ENCODE measurements at places on chromosomes 3 and 15. TPM values are rescaled to one million over a fixed set of nuclear protein-coding genes. Genes with fewer than 3 reads are reported as not detected.

The CELSR3 gene
- total RNA-seq, result 4.5 TPM

The MOBP gene
- not detected for total RNA-seq

The GOLGA8R gene
- total RNA-seq, result 2.0 TPM

The B3GALNT1 gene
- 3.1 TPM for total RNA-seq

The ZNF80 gene
- 0.06 TPM for total RNA-seq

The IMPG2 gene
- total RNA-seq, result 0.23 TPM

The CPB1 gene
- total RNA-seq, result not detected

The PLSCR2 gene
- total RNA-seq, result not detected

The FAM3D gene
- total RNA-seq, result not detected

The ZBED2 gene
- total RNA-seq, result not detected

The CCDC51 gene
- 28.8 TPM for total RNA-seq

DNA sequence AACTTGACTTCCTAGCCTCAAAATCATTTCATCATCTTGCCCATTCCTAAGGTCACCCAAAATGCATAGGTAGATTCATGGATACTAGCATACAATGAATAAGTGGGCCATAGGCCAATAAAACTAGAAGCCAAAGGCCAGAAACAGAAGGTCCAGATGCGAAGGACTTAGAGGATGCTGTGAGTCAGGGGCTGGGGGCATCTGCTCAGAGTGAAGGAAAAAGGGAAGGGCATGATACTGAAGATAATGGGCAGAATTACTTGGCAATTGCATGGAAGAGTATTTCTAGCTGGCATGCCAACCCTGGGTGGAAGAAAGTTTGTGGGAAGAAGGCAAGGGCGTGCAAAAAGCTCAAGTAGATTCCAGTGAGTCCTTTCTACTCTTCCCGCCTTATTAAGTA lies 27.5 kb downstream of the ILDR1 start:
- DNase-seq, result no peak

DNA sequence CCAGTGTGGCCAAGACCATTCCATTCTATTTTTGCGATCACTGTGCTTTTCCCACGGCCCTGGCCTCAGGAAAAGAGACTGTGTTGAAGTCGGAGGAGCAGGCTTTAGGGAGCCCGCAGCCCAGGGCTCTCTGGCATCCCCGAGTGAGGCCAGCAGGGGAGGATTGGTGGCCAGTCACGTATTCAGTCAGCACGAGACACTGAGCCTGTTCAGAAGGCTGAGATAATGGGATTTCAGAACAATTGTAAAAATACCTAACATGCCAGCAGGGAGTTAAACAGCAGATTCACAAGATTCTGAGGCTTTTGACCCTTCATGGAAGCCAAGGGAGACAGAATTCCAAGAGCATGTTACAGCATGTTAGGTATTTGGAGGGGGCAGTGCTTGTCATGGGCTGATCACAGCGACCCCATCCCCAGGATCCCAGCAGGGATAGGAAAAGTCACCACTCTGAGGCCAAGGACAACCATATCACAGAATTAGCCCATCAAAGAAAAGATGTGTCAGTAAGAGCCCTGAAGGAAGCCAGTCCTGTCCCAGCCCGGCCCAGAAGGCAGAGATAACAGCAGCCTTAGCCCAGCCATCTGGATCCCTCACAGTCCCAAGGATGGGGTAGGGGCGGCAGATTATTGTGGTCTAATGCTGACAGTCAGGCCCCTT lies 40.6 kb downstream of the AMOTL2 start:
- peak; percentile 71 for DNase-seq

- no peak for DNase-seq
Observed at GRCh38 chr3:140731440-140732119, 53.7 kb downstream of the TRIM42 start.

DNA sequence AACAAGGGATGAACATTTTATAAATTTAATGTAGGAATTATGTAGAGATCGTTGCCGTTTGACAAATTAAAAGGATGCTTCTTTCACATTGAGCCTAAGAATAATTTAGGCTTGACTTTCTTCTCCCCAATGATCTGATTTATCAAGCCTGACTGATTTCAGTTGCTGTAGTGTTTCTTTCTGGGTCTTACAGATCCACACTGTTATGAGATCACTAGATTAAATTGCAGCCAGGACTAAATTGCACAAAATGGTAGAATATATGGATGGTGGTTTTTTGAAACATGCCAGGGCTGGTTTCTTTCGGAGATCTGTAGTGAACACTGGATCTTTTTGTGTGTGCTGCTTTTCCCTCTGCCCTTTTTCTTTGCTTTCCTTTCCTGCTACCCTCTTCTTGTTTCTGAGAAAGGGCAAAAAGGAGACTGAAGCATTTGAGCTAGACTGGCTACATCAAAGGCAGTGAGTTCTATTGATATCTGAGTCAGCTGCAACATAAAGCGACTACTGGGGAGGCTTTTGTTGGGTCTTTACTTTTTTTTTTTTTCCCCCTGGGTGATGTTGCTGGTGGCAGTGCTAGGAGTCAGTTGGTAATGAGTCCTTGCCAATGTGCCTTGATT lies 83.0 kb downstream of the AKAP13 start:
- no peak for DNase-seq

GRCh38 chr3:118628704-118629341 lies 405.8 kb downstream of the IGSF11 start:
- peak; percentile 1 for DNase-seq

DNA sequence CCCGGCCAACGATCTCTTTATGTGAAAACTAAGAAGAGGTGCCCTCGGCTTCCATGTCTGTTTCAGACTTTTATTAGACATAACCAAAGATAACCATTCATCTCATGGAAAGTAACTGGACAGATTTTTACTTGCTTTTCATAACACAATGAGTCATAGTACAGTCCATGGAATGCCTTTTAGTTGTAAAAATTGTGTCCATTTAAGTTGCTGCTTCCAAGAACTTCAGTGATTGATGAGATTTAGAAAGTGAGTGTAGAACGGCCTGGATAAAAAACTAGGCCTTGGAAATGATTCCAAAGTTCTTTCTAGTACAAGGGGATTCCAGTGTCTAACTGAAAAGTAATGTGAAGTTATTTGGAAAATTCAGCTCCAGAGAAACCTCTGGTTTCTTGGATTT lies 10.8 kb downstream of the EIF2AK4 start:
- peak; percentile 37 for DNase-seq

GRCh38 chr3:34056951-34057390 lies 258.5 kb downstream of the PDCD6IP start:
- no peak for DNase-seq

- no peak for DNase-seq
Observed at GRCh38 chr3:185865247-185865646, 40.4 kb upstream of the IGF2BP2 start.

- peak; percentile 72 for DNase-seq
Observed at GRCh38 chr3:128804017-128804810, 75.2 kb upstream of the ACAD9 start.

DNA sequence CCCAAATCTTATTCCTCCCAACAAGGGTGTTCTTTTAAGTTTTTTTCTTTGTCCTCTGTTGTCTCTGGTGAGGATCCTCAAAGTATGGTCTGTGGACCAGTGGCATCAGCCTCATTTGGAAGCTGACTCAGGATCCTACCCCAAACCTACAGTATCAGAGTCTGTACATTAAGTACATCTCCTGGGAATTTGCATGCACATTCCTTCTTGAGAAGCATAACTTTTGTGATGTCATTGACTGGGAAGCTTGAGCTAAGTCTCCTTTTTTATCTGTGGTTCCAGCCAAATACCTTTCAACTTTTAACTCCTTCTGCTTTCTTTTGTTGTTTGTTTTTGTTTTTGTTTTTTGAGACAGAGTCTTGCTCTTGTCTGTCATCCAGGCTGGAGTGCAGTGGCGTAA lies 40.5 kb downstream of the ARMC8 start:
- no peak for DNase-seq

DNA sequence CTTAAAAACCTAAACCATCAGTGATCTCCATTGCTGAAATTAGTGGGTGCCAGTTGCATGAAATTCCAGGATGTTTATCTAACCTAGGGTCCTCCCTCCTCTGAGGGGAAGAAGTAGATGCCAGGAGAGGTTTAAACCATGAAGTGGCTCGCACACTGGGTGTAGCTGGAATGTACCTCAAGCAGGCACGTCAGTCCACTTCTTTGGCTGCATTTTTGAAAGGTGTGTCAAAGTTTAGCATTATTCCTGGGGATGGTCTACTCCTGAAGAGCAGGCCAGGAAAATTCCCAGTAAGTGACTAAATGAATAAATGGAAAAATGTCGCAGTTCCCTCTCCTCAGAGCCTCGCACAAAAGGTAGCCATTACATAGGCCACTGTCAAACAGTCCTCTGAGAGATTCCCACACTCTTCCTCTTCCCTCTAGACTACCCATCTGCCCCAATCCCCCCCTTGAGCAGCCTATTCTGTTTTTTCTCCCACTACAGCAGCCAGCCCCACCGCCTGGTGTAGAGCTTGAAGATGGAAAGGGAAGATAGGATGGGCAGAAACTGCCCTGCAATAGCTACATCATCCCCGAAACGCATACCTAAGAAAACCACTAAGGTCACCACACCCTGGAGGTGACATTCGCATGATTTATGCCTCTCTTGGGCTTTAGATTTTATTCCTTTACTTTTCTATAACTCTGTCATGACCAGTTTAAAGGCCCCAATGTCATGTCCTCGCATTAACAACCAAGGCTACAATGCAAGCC lies 655 bp upstream of the TMOD3 start:
- no peak for DNase-seq

DNA sequence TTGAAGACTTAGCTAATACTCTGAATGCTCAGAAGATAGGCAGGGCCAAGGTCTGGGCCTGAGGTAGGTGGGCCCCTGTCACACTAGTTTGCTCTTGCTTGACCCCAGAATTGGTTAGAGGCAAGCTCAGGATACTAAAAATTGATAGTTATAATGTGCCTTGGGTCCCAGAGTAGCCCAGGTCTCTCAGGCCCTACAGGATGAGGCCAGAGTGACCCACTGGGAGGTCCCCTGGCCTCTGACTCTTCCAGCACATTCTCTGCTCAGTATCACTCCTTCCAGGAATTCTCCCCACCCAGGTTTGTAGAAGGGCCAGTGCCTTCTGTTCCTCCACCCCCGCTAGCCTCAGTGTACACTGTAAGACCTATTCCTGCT lies 667 bp upstream of the KLHDC8B start:
- DNase-seq, result no peak

DNA sequence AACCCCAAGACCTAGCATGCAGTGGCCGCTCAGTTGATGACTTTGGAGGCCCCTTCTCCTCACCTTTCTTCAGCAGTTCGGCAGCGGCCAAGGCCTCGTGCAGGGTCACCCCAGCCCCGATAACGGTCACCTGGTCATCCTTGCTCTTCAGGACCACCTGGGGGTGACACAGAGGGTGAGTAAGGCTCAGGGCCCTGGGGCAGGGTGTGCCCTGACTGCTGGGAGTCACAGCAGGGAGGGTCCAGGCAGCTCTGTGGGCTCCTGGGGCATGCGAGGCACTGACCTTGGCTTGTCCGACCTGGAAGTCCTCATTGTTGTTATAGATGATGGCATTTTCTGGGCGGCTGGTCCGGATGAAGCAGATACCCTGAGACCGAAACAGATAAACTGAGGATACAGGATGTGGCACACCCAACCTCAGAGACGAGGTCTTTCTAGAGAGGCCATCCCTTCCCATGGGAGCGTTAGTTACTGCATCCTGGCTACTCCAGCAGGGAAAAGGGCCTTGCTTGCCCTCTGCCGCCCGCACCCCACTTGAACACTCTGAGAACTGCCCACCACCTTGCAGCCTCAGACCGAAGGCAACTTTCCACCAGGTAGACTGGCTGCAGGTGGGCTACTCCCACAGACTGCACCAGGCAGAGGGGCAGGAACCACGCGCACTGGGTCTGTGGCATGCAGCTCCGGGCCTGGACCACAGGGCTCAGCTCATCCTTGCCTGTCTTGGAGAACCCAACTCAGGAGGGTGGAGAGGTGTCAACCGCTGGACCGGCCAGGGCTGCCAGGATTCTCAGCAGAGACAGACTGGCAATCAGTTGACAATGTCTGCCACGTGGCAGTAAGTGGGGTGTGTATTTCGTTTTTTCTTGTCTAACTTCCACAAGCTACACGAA lies 27.6 kb downstream of the TKT start:
- no peak for DNase-seq

DNA sequence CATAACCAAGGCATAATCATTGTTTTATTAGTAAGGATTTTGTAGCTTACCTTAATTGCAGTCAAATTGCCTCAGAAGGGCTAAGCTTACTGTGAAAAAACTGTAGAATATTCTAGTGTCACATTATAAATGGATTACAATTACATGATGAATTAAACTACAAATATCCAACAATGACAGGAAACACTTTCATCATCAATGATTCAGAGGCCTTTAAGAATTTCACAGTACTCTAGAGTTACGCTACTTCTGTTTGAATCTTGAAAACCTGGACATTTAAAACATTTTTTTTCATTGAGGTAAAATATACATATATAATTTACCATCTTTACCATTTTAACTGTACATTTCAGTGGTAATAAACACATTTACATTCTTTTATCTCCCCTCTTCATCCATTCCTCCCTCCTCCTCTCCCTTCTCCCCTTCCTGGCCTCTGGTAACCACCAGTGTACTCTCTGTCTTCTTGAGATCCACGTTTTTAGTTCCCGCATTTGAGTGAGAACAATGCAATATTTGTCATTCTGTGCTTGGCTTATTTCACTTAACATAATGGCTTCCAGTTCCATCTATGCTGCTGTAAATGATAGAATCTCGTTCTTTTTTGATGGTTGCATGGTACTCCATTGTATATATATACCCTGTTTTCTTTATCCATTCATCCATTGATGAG lies 54.7 kb downstream of the GJD2 start:
- DNase-seq, result no peak

DNA sequence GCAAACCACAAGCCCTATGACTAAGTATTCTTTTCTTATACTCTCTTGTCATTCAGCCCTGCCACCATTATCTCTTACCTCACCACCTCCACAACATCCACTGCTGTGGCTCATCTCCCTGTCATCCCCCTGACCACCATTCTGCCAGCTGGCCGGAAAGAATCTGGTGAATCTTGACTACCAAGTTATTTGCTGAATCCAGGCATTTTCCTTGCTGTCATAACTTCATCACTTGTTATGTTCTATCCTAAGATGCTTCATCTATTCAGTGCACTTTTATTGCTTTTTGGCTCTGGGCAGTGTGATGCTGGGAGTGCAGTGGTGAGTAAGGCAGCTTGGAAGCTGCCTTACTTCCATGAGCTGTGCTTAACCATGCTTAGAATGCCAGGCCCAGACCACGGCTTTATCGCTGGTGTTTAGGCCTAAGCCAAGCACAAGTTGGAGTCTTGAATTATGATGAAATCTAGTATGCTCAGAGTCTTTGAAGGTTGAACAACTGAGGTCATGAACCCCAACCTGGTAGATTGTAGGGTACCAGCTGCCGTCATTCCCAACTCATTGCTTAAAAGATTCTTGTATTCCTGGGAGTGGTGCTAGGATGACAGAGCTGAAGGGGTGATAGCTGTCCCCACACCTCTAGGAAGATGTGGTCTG lies 27.0 kb upstream of the APH1B start:
- DNase-seq, result peak; percentile 99

- no peak for DNase-seq
Observed at GRCh38 chr15:61080221-61081026, 148.7 kb downstream of the RORA start.

- DNase-seq, result no peak
Observed at GRCh38 chr3:141442446-141442845, 44.4 kb upstream of the RASA2 start.
